ENCODE measurements at places on chromosomes 2 and 18. TPM values are rescaled to one million over a fixed set of nuclear protein-coding genes. Genes with fewer than 3 reads are reported as not detected.

Gene CNDP1
- not detected for total RNA-seq

Gene TBC1D8
- 10.7 TPM for total RNA-seq

Gene PPP3R1
- total RNA-seq = 6.9 TPM

Gene CPO
- 0.17 TPM for total RNA-seq

Gene ALPP
- not detected for total RNA-seq

Gene FOXD4L1
- total RNA-seq = under 0.01 TPM

Gene RGPD4
- total RNA-seq = not detected

Gene FBXO41
- 0.60 TPM for total RNA-seq

Gene SNORC
- total RNA-seq = 0.79 TPM

Gene ACMSD
- total RNA-seq = not detected

Gene SH3BP4
- total RNA-seq = 21.6 TPM

Gene ASB3
- total RNA-seq = 33.1 TPM

Gene ATAD2B
- 7.1 TPM for total RNA-seq

Gene ASB1
- total RNA-seq = 18.4 TPM

Gene ALPG
- not detected for total RNA-seq

Gene RAB6C
- not detected for total RNA-seq

Gene TFCP2L1
- not detected for total RNA-seq

Gene SMYD5
- total RNA-seq = 13.9 TPM

Gene SLC40A1
- 76.7 TPM for total RNA-seq

Gene CTAGE1
- total RNA-seq = not detected

Gene KCNK3
- under 0.01 TPM for total RNA-seq

Gene CUL3
- 48.2 TPM for total RNA-seq

Gene TMEM182
- 2.1 TPM for total RNA-seq

Gene BIRC6
- 157 TPM for total RNA-seq

Gene TRPM8
- not detected for total RNA-seq

Gene DSG4
- not detected for total RNA-seq

Gene MREG
- total RNA-seq = 1.6 TPM

Gene FTCDNL1
- total RNA-seq = 1.2 TPM

Measured in bronchial smooth muscle cell (primary cell).